ENCODE measurements at places on chromosomes 13 and 19.

GRCh38 chr13:28718196-28718542 is 601 bp downstream of the SLC46A3 start:
- DNase-seq: no peak

DNA sequence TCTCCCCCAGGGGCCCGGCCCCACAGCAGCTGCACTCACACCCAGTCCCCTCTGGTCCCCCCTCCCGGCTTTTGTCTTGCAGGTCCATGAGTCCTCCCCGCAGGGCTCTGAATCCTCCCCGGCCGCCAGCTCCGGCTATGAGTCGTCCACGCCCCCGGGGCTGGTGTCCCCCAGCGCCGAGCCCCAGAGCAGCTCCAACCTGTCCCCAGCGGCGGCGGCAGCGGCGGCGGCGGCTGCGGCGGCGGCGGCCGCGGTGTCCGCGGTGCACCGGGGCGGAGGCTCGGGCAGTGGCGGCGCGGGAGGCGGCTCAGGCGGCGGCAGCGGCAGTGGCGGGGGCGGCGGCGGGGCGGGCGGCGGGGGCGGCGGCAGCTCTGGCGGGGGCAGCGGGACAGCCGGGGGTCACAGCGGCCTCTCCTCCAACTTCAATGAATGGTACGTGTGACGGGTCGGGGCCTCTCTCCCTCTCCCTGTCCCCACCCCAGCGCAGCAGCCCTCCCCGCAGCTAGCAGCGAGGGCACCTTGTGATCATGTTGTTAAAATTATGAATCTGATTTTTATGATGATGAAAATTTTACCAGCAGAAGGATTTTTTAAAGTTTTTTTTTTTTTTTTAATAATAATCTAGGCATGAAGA is 3.8 kb downstream of the ZIC2 start:
- DNase-seq: no peak

DNA sequence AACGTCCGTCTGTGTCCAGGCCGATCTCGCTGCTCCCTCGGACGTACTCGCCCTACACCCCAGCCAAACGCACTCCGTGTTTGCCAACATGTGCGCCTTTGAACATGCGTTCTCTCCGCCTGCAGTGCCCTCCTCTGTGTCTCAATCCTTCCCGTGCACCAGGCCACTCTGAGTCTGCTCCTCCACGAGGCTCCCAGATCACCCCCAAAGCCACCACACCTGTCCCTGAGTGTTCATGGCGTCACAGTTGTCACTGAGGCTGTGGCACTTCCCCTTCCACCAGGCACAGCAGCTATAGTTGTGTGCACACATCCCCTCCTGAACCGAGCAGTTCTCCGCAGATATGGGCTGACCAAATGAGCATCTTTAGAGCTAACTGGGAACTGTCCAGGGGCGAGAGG is 35.6 kb downstream of the RASA3 start:
- no peak for DNase-seq

- no peak for DNase-seq
Measured at GRCh38 chr19:46080561-46080960, 39.8 kb upstream of the IGFL4 start.

Data from stimulated activated CD8-positive, alpha-beta memory T cell treated with anti-CD3 and anti-CD28 coated beads, Interleukin-7, amount 100 ng/mL, for 4 hours (primary cell).